ENCODE measurements at places on chromosomes 2 and 18. TPM values are rescaled to one million over a fixed set of nuclear protein-coding genes. Genes with fewer than 3 reads are reported as not detected.

DNA sequence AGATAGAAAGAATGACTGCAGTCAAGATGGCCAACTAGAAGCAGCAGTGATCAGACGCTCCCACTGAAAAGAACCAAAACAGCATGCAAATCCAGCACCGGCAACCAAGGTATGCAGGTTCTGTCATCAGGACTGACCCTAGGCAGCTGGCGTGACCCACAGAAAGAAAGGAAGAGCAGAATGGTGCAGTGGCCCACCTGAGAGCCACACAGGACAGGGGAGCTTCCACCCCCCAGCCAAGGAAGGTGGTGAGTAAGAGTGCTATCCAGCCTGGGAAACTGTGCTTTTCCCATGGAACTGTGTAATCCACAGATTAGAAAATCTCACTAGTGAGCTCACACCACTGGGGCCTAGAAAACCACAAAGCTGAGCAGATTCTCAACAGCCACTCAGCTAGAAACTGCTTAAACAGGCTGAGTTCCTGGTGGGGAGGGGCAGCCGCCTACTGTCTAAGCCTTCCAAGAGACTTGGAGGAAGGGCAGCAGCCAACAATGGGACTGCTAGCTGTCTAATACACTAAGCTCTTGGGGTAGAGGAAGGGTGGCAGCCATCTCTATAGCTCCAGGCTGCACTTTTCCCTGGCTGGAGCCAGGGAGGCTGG is 127.9 kb downstream of the EVA1A start:
- no peaks in the 10 kb centered on the region for H3K4me1 ChIP-seq
- H3K27me3 ChIP-seq, result no peaks in the 10 kb centered on the region
- no peak for DNase-seq
- H3K27ac ChIP-seq, result no peak overlapping the region
- H3K36me3 ChIP-seq, result no peaks in the 10 kb centered on the region

GRCh38 chr18:77320971-77321559 is 71.4 kb downstream of the GALR1 start:
- no peaks in the 10 kb centered on the region for H3K4me1 ChIP-seq
- no peaks in the 10 kb centered on the region for H3K36me3 ChIP-seq
- no peak overlapping the region for H3K27ac ChIP-seq
- no peaks in the 10 kb centered on the region for H3K27me3 ChIP-seq

DNA sequence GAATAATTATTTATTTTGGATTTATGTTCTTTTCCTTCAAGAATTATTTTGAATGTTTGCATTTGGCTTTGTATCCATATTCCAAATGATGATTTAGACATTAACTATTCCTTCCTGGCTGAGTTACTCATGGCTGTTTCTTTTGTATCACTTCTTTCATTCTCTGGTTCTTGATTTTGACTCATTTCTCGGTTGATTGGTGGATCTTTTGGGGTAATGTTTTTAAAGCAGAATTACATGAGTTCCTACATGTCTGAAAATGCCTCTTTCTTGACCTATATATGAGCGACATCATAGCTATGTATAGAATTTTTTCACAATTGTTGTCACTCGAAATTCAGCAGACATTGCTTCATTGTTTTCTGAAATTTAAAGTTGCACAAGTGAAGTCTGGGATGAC is 39.5 kb downstream of the CYP26B1 start:
- H3K4me1 ChIP-seq, result no peaks in the 10 kb centered on the region
- no peak overlapping the region for H3K27ac ChIP-seq
- DNase-seq, result no peak
- H3K4me3 ChIP-seq, result no peak overlapping the region
- no peaks in the 10 kb centered on the region for H3K36me3 ChIP-seq

GRCh38 chr2:121888189-121888557 is 132.7 kb downstream of the TSN start:
- DNase-seq, result no peak
- H3K27me3 ChIP-seq, result no peaks in the 10 kb centered on the region
- H3K4me3 ChIP-seq, result no peak overlapping the region
- H3K36me3 ChIP-seq, result no peaks in the 10 kb centered on the region
- H3K27ac ChIP-seq, result no peak overlapping the region

DNA sequence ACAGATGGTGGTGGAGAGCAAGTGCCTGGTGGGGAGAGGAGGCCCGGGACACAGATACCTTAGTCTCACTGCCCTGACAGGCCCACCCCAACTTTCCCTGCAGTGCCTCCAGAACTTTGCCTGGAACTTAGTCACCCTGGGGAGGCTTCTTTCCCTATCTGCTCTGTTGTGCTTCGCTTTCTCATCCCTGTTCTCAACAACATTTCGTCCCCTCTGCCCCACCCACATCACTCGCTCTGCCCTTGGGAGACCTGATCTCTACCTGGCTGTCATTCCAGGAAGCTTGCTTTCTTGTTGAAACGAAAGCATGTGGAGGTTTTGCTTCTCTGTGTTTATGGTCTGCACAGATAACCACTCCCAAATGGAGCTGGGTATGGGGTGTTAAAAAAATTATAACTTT is 93.8 kb downstream of the PRKCE start:
- no peak overlapping the region for H3K27ac ChIP-seq
- DNase-seq, result peak; percentile 63
- H3K36me3 ChIP-seq, result no peaks in the 10 kb centered on the region
- no peaks in the 10 kb centered on the region for H3K27me3 ChIP-seq
- no peaks in the 10 kb centered on the region for H3K4me1 ChIP-seq

DNA sequence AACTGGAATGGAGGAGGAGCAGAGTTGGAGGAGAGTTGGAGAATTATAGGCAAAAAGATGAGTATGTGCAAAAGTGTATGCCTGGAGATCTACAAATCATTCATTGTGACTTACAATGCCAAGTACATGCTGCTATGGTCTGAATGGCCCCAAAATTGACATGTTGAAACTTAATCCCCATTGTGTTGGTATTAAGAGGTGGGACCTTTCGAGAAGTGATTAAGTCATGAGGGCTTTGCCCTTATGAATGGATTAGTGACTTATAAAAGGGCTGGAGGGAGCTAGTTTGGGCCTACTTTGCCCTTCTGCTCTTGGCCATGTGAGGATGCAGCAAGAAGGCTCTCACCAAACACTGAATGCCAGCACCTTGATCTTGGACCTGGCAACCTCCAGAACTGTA is 6.3 kb upstream of the RBMS1 start:
- H3K27me3 ChIP-seq, result peaks cover 7% of the 10 kb centered on the region
- H3K27ac ChIP-seq, result no peak overlapping the region
- no peak for DNase-seq
- H3K4me1 ChIP-seq, result no peaks in the 10 kb centered on the region
- no peaks in the 10 kb centered on the region for H3K36me3 ChIP-seq
- H3K4me3 ChIP-seq, result no peak overlapping the region

GRCh38 chr2:174605687-174606086 is 8.1 kb upstream of the WIPF1 start:
- H3K27me3 ChIP-seq, result no peaks in the 10 kb centered on the region
- H3K27ac ChIP-seq, result no peak overlapping the region
- H3K4me3 ChIP-seq, result no peak overlapping the region
- no peak for DNase-seq
- no peaks in the 10 kb centered on the region for H3K36me3 ChIP-seq

GRCh38 chr2:119859528-119859927 is 99.8 kb downstream of the PTPN4 start:
- H3K36me3 ChIP-seq, result no peaks in the 10 kb centered on the region
- no peak overlapping the region for H3K4me3 ChIP-seq
- H3K4me1 ChIP-seq, result no peaks in the 10 kb centered on the region
- no peaks in the 10 kb centered on the region for H3K27me3 ChIP-seq

- no peaks in the 10 kb centered on the region for H3K36me3 ChIP-seq
- DNase-seq, result no peak
- no peak overlapping the region for H3K4me3 ChIP-seq
- no peaks in the 10 kb centered on the region for H3K27me3 ChIP-seq
Measured at GRCh38 chr2:143815082-143815481, 685.9 kb downstream of the ARHGAP15 start.

DNA sequence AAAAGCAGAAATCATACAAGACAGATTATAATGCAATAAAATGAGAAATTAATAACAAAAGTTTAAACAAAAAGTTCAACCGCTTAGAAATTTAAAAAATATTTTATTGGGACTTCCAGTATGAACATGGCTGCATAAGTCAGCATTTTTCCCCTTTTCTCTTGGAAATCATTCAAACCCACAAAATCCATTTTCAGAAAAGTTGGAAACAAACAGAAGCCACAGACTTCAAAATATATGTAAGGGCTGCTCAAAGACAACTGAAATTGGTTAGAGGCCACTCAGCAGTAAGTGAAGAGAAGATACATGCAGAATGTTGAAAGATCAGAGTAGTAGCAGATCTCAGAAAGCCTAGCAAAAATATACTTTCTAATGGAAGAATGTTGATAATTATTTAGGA is 194.0 kb downstream of the DYSF start:
- no peaks in the 10 kb centered on the region for H3K27me3 ChIP-seq
- no peak for DNase-seq
- no peaks in the 10 kb centered on the region for H3K36me3 ChIP-seq
- H3K4me3 ChIP-seq, result no peak overlapping the region
- H3K27ac ChIP-seq, result no peak overlapping the region
- no peaks in the 10 kb centered on the region for H3K4me1 ChIP-seq

DNA sequence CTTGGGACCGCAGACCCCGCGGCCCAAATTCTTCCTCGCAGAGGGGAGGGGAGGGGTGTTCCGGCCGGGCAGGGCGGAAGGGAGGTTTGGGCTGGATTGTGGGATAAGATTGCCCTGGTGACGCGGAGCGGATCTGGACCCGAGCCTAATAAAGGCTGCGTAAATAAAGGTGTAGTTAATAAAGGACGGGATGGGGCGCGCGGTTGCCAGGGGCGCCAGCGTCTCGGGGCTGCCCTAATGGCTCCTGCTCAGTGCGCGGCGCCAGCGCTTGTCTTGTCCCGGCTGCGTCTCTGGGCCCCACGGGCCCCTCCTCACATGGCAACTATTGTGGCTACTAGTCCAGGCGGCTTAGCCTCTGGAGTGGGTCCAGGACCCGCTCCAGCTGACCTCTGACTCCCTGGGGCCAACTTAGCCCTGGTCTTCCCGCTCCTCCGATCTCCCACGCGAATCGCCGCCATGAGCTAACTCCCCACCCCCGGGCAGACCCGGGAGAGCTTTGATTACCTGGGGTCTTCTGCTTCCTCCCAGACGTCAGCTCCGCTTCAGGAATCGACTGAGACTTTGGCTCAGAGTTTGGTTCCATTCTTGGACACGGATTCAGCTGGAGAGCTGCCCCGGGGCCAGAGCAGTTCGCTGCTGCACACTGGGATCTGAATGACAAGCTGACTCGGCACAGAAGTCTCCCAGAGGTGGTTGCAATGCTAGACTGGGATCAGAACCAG is 36.5 kb downstream of the SLC25A52 start:
- H3K4me1 ChIP-seq, result no peaks in the 10 kb centered on the region
- no peak for DNase-seq
- H3K27ac ChIP-seq, result no peak overlapping the region
- peak overlapping the region; percentile 39 for H3K4me3 ChIP-seq

DNA sequence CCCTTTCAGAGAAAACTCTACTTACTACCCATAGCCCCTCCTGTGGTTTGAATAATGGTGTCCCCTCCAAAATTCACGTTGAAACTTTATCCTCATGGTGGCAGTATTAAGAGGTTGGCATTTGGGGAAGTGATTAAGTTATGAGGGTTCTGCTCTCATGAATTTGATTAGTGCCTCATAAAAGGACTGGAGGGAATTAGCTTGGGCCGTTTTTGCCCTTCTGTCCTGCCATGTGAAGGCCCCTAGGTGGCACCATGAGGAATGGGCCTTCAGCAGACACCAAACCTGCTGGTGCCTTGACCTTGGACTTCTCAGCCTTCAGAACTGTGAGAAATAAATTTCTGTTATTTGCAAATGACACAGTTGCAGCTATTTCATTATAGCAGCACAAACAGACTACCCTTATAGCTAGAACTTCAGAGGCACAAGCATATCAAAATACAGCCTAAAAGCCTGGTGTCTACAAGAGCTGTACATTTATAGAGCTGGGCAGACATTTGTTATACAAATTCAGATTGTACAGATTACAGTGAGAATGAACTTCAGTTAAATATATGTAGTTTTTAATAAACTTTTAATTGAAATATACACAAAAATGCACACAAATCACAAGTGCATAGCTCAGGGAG is 2.6 kb upstream of the PTPN2 start:
- no peak overlapping the region for H3K4me3 ChIP-seq
- no peaks in the 10 kb centered on the region for H3K27me3 ChIP-seq
- no peak for DNase-seq
- H3K36me3 ChIP-seq, result no peaks in the 10 kb centered on the region
- peaks cover 4% of the 10 kb centered on the region for H3K4me1 ChIP-seq

DNA sequence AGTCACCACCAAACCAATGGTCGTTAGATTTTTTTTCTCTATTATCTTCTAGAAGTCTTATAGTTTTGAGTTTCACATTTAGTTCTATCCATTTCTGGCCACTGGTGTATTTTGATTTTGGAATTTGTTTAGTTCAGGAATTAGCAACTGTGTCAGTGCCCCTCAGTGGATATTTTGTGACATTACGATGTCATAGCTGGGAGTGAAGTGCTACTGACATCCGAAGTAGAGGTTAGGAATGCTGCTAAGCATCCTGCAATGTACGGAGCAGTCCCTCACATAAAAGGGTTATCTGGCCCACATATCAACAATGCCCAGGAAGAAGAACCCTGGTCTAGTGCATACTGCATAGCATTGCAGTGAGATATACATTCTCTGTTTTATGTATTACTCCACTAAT is 157.4 kb upstream of the RGPD4 start:
- DNase-seq, result no peak
- no peaks in the 10 kb centered on the region for H3K4me1 ChIP-seq
- H3K4me3 ChIP-seq, result no peak overlapping the region
- H3K27me3 ChIP-seq, result no peaks in the 10 kb centered on the region

DNA sequence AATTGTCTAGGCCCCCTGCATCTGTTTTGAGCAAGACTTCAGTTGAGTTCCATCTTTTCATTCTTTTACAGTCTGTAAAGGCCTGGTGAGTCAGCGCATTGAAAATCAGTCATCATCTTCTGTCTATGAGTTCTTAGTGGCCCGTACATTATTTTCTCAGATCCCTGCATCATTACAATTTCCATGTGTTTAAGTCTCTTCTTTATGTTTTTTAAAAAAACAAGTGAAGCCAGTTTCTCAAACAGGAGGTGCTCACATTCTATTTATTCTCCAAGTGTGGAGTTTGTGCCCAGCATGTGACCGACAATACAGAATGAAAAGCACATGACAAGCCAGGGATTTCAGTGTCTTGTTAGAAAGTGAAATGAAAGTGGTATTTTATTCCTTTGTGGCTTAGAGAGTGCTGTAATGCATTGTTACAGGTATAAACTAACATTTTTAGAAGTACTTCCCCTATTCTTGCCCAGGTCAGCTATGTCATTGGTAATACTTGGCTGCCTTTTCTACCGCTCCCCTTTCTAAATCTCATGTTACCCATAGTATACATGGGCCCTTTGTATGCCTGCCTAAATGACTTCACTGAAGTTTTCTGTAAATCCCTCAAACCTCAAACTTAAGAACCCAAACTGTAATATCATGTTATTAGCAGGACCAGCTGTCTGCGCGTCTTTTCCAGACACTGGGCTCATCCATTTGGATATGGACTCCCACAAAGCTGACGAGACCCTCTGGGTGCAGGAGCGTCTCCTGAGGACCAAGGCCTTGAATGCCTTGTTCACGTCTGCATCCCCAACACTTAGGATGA is 67.6 kb downstream of the FEZ2 start:
- H3K27me3 ChIP-seq, result no peaks in the 10 kb centered on the region
- DNase-seq, result no peak
- no peaks in the 10 kb centered on the region for H3K4me1 ChIP-seq
- no peaks in the 10 kb centered on the region for H3K36me3 ChIP-seq
- no peak overlapping the region for H3K4me3 ChIP-seq
- no peak overlapping the region for H3K27ac ChIP-seq

Gene PCARE
- total RNA-seq, result not detected

Gene CAVIN2
- 5.5 TPM for total RNA-seq

Gene IWS1
- 37.8 TPM for total RNA-seq

Gene DNAJC5G
- total RNA-seq, result not detected

Gene LONRF2
- total RNA-seq, result 1.7 TPM

All from colonic mucosa (tissue), 4 donors.